ENCODE measurements at places on chromosomes 6 and 20.

DNA sequence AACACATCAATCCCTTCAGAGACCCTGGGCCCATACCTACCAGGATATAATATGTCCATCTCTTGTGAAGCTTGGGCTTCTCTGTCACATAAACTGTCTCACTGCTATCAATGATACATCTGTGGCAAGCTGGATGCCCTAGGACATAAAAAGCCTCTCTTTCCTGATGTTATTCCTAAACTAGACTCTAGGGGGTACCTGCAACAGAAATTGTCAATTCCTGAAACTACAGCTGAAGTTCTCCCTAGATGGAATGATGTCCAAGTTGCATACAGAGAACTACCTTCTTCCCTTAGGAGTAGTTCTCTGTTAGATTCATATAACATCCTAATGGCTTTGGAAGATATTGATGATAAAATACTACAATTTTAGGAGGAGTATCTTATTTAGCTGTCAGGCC, 35.8 kb downstream of the TBX18 start:
- no peak for DNase-seq

GRCh38 chr20:35088231-35089145, 4.1 kb downstream of the TRPC4AP start:
- no peak for DNase-seq

- DNase-seq = no peak
Measured at GRCh38 chr6:90048206-90048967, 154.1 kb downstream of the GJA10 start.

DNA sequence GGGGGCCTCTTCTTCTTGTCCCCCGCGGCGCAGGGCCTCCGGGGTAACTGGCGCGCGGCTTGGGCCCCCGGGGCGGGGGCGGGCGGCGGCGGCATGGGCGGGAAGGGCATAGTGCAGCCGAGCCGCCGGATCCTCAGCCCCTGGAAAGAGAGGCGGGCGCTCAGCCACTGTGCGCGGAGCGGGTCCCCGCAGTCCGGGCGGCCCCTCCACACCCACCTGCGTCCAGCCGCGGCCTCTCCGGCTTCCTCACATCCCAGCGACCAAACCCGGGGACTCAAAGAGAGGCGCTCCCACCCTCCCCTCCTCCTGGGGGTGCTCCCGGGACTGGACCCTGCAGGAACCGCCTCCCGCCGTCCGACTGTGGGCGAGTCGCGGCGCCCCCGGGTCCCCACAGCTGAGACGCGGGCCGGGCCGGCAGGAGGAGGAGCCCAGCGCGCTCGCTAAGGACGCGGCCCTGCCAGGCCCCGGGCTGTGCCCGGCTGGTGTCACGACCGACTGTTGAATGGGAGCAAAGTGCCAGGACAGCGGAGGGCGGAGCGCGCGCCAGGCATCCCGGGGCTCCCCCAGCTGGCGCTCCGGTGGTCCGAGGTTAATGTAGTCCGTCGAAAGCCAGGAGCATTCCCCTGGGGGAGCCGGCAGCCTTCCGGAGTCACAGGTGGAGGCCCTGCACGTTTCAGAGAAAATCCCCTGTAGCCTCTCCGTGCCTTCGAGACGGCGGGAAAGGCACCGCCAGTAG, at the start of gene PRR18:
TSS of gene PRR18 (minus strand) at position 360 of the 736 bp plus-strand sequence. CDS start at position 110, 250 bp downstream.
- peak; percentile 22 for DNase-seq

Data from activated CD4-positive, alpha-beta T cell treated with anti-CD3 and anti-CD28 coated beads, Interleukin-2, amount 50 U/mL, for 48 hours (primary cell).